ENCODE measurements at places on chromosomes 13 and 19. TPM values are rescaled to one million over a fixed set of nuclear protein-coding genes. Genes with fewer than 3 reads are reported as not detected.

DNA sequence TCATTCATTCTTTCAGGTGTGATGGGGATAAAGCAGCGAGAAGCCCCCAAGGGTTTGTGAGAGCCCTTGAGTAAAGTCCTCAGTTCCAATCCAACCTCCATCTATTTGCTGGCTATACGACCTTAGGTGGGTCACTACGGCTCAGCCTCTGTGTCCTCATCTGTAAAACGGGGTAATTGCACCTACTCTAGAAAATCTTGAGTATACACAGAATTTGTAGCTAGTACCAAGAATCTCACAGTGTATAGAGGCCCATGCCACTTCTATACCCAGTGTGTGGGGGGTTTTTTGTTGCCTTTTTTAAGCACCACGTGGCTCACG, 406 bp upstream of the DNMT1 start:
- DNase-seq, result no peak

DNA sequence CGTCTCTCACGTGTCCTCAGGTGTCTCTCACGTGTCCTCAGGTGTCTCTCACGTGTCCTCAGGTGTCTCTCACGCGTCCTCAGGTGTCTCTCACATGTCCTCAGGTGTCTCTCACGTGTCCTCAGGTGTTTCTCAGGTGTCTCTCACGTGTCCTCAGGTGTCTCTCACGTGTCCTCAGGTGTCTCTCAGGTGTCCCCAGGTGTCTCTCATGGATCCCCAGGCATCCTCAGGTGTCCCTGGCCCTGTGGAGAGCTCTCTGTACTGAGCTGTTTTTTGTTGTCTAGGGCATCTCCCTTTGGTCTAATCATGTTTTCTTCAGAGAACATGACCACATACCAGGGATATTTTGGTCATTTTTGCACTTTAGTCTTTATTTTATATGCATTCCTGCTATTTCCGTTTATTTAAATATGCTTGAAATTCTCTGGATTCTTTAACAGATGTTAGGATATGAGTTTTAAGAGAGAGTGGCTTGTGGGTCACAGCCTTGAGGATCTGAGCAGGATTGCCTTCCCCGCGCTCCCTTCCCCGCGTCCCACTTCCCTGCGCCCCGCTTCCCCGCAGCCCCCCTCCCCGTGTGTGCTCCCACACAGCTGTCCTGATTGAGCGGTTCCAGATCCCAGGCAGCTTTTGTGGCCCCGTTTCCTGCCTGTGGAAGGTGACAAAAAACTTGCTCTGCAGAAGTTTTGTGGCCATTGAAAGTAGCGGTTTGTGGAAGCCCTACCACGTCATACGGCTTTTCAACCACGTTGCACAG, 31.9 kb downstream of the ATP4B start:
- no peak for DNase-seq

- no peak for DNase-seq
Observed at GRCh38 chr19:51664131-51664530, 17.5 kb upstream of the SIGLEC14 start.

The AP1M2 gene
- 127 TPM for total RNA-seq

The ELANE gene
- not detected for total RNA-seq

The LRRC8E gene
- 3.6 TPM for total RNA-seq

- no peak for DNase-seq
Observed at GRCh38 chr13:112034231-112034630, 32.7 kb upstream of the SOX1 start.

GRCh38 chr13:102654756-102655155, 40.1 kb downstream of the METTL21C start:
- DNase-seq, result no peak

DNA sequence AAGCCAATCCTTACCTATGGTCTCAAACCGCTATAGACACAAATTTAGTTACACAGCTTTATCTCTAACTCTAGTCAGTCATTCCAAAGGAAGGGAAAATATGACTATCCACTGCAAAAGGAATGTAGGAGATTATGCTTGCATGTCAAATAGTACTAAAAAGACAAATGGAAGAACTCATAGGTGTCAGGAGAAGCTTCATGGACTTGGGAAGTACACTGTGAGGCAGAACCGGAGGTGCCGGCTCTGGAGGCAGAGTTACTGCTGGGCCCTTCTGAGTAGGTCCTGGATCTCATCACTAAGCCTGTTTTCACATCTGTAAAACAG, 97.5 kb downstream of the FOXO1 start:
- DNase-seq, result no peak

DNA sequence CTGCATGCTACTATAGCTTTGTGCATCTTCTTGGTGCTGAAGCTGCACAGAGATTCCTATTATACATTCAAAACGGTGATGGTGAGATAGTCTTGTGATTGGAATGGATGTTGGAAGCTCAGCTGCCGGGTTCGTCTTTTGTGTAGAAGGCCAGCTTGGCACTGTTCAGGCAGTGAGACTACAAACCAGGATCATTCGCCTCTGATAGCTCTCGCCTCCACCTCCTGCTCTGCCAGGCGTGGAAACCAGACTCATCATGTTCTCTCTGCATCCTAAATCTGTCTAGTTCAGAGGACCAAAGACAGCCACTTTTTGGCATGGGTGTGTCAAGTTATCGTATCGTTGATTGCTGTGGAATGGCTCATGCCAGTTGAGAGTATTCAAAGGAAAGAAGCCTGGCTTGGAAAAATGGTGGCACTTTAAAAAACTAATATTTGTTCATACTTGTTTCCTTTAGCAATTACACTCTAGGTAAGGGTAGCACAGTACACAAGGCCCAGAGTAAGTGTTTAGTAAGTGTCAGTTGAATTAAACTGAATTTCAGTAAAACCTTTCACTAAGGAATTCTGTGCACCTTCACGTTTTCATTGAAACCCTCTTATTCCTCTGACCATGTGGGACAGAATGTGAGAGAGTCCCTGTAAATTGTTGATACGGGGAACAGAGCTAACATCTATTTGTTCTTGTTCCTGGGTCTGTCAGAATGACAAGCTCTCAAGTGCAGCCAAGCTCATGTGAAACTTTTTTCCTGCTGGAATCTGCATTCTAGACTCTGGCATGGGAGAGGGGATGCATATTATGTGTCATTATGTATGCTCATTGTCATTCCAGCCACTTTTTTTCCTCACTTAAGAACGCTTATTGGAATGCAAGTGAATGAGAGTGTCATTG, 69.8 kb downstream of the DPY19L3 start:
- no peak for DNase-seq

The NECTIN2 gene
- 164 TPM for total RNA-seq

- no peak for DNase-seq
Observed at GRCh38 chr19:55251341-55252081, 7.3 kb downstream of the PPP6R1 start.

DNA sequence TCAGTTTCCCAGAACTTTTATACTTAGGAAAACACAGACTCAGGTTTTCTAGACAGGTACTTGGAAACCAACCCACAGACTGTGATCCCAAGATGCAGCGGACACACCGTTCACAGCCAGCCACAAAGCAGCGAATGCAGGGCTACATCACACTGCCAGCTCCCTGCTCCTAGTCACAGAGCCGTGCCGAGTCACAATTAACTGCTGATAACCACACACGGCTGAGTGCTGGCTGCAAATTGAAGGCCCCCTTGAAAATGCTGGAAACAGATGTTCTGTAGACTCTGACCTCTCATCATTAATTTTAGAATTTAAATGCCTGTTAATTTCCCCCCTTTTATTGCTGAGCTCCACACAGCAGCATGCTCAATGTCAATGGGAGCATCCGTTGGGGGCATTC, 78.6 kb upstream of the SIAH3 start:
- DNase-seq, result no peak

- DNase-seq, result no peak
Observed at GRCh38 chr19:18966307-18966706, 25.3 kb upstream of the HOMER3 start.

The ZNF71 gene
- 8.0 TPM for total RNA-seq

- DNase-seq, result peak; percentile 53
Observed at GRCh38 chr19:4606921-4607678, 32.2 kb upstream of the TNFAIP8L1 start.

GRCh38 chr13:112453874-112454647, 77.9 kb downstream of the SPACA7 start:
- DNase-seq, result no peak

The FAM83E gene
- 6.6 TPM for total RNA-seq

DNA sequence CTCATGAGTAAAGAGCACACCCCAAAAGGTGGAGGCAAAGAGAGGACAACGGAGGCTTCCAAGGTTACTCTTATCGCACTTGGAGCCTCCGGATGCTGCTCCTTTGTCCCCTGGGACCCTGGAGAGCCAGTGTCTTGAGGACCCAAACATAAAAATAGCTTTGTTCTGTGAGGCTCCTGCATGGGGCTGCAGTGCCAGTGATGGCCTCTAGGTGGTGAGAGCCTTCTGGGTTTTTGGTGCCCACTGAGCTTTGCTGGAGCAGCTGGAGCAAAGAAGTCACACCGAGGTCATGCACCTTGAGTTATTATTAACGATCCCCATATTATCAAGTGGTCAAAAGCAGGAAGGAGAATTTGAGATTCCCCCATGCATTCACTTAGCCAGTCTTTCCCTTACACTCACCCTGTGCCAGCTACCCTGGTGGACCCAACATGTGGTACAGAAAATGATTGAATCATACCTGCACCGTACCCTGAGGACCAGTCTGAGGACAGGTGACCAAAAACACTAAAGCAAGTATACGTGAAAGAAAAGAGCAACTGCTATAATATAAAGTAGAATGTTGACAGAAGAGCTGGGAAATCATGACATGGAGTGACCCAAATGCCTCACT, 41.5 kb downstream of the ZNF682 start:
- DNase-seq, result peak; percentile 81

- no peak for DNase-seq
Observed at GRCh38 chr13:109725995-109726637, 60.3 kb downstream of the IRS2 start.

- DNase-seq, result peak; percentile 31
Observed at GRCh38 chr19:55670280-55671053, 4.6 kb upstream of the EPN1 start.

- DNase-seq, result no peak
Observed at GRCh38 chr13:32010136-32010535, 21.4 kb upstream of the FRY start.

The GPR12 gene
- total RNA-seq, result 0.09 TPM

The EXOC3L2 gene
- total RNA-seq, result 2.7 TPM

GRCh38 chr19:15264061-15264932, 32.0 kb upstream of the EPHX3 start:
- DNase-seq, result peak; percentile 88

- DNase-seq, result no peak
Observed at GRCh38 chr13:46012404-46012803, 40.1 kb downstream of the ZC3H13 start.

DNA sequence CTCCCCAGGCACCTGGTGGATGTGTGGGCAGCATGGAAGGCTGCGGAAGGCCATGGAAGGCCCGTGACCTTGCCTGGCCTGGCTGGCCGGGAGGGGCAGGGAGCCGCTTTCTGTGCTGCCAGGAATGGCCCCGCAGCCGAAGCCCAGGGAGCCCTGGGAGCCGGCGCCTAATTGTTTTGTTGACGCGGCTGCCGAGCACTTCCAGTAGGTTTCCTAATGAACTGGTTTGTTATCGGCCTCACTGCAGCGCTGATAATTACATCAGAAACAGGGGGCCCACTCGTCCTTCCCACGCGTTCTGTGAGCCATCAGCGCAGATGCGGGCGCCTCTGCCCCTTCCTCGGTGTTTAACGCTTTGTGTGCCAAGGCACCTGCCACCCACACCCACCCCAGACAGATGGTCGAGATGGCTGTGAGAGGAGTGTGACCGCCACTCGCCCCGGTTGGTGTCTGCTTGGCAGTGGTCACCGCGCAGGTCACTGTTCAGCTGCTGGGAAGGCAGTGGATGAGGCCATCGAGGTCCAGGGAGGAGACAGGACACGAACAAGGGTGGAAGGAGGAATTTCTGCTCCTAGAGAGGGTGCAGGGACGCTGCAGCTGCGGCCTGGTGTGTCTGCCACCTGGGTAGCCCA, 124.5 kb downstream of the KDM4B start:
- DNase-seq, result no peak

The PSG5 gene
- not detected for total RNA-seq

- DNase-seq, result no peak
Observed at GRCh38 chr19:34808566-34808965, 35.6 kb upstream of the ZNF599 start.

DNA sequence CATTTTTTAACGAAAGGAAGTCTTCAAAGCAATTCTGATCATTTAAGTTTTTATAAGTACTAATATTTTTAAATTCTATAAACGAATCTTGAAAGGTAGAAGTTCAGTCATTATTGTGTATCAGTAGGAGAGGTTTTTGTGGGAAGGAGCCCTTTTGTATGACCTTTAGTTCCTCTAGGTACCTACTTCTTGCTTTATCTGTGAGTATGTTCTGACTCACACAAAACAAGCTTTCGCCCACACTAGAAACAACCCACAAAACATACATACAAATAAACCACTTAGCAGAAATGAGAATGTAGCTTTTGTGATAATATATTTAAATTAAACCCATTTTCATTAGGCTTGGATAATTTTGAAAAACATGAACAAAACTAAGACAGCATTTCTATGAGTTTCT, 27.8 kb downstream of the ERCC5 start:
- DNase-seq, result no peak

- no peak for DNase-seq
Observed at GRCh38 chr13:42275506-42275905, 3.6 kb downstream of the AKAP11 start.

GRCh38 chr13:30394751-30395191, 27.5 kb upstream of the UBE2L5 start:
- DNase-seq, result no peak

The KLF2 gene
- total RNA-seq, result 1.1 TPM

GRCh38 chr13:109196948-109197347, 567.5 kb downstream of the MYO16 start:
- peak; percentile 61 for DNase-seq

DNA sequence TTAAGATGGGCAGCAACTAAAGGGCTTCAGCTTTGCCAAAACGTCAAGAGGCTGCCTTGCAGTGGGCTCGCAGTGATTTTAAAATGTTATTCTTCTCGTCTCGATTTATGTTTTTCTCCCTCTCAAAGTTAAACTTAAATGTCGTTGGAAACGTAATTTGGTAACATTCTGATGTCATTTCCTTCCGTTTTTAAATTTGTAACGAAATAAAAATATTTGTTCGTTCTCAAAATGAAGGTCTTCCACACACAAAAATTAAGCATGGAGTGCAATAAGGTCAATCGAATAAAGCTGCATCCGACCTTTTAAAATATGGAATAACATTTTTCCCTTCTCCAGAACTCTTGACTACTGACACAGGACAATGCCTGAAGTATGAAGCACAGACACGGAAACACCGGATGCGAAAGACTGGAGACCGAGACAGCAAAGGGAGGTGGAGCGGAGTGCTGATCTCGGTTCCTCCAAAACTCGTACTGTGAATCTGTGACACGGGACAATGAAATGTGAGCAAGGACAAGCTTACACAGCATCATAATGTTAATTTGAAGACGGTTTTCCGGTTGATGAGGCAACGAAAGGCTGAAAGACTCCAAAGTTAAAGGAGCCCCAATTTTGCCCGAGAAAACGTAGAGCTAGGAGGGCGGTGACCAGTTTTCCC, 850 bp downstream of the MTMR6 start:
- DNase-seq, result no peak

The KIR2DL3 gene
- not detected for total RNA-seq

The PRODH2 gene
- not detected for total RNA-seq

GRCh38 chr19:19214892-19215291, 3.1 kb downstream of the NCAN start:
- peak; percentile 93 for DNase-seq

All from WTC11 (cell line).